Lung microvascular endothelial cell (primary cell): ENCODE measurements at places on chromosomes 4 and X.

- DNase-seq: no peak
These were observed 37.0 kb upstream of the CXCL8 start for GRCh38 chr4:73703320-73703719.

DNA sequence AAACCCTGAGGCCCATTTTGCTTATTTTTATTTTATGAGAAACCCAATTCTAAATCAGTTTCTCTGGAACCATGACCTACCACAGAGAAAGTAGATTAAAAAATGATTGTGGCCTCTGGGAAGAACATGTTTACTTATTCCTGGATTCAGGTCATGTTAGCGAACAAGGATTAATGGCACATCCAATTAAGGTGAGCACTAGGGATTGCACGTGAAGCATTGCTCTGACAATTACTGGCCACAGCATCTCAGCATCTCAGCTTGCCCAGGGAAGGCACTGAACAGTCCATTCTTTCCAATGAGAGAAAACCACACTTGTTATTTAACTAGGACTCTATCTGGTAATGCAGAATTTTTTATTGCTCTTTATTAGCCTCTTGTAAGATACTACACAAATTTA is 119.8 kb downstream of the ZNF330 start:
- DNase-seq: no peak

DNA sequence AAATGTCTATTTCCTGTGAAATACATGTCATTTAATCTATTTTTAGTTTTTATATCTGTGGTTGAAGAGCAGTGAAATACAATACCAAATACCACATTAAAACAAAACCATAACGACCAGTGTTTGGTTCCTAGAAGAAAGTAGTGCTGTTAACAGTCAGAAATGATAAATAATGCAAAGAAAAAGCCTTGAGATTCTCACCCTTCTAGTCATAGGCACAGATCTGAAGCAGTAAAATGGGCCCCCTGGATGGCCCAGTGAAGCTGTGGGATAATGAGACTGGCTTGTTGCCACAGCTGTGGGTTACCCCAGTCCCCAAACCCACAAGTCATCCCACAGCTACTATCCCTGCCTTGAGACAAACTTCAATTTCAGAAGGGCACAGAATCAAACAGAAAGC is 137.3 kb upstream of the RPL34 start:
- no peak for DNase-seq

DNA sequence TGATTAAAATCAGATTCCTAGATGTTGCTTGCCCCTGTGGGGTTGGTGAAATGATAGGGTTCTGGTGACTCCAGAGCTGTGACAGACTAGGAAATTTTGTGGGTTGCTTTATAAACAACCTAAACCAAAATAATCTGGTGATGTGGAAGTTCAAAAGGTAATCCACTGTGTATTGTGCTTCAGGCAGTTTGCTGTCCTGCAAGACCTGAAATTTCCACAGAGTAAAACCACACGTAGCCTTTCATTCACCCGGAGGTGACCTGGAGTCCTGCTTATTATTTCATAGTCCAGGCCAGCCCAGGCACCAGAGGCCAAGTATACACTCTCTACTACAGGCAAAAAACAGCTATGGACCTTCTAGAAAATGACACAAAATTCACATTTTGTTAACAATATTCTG is 114.6 kb upstream of the CBR4 start:
- DNase-seq: no peak

GRCh38 chr4:173722075-173722474 is 192.0 kb upstream of the HAND2 start:
- no peak for DNase-seq

DNA sequence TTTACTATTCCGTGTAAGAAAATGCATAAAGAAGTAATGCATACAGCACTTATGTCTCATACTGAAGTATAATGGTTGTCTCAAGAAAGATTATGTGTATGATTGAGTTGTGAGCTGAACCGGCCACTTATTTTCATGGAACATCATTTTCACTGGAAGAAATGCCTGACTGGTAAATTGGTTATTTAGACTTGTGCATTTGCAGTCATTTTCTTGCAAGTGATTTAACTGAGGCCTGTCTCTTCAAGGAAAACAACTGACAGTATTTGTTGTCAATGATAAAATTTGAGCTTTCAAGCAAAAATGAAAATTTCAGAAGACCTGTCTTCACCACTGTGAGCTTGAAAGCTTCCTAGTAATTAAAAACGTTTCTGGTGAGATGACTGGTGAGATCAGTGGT is 62.7 kb upstream of the RPS6KA3 start:
- DNase-seq: no peak

GRCh38 chr4:44326741-44327140 is 121.9 kb downstream of the KCTD8 start:
- no peak for DNase-seq

- DNase-seq: no peak
These were observed 131.3 kb downstream of the PJA1 start for GRCh38 chrX:69033936-69034335.

DNA sequence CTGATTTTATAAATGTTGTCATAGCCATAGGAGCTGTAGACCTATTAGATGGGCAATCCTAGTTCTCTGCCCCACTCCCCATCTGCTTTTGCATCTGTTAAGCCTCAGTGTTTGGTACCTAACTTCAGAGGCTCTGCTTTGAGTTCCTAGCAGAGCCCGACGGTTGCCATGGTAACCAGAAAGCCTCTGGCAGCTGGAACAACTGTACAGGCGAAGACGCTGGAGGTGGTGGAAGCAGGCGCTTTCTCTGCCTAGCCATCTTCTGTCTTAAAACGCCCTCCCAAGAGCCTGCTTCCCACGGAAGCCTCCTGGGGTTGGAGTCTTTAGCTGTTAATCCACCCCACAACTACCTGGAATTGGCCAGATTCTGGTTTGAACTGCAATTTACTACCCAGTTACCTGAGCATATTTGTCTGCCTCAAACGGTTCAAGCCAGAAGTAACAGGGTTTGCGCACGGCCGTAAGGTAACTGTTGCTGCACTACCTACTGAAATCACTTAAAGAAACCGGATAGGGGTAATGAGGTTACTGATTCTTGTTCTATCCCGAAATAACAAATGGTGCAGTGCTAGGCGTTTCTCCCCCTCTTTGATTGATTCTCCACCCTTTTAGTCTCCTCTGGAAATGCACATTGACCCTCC is 1.0 kb upstream of the GABRG1 start:
- no peak for DNase-seq
